ENCODE measurements at places on chromosomes 1 and 21. TPM values are rescaled to one million over a fixed set of nuclear protein-coding genes. Genes with fewer than 3 reads are reported as not detected.

The PRAMEF14 gene
- total RNA-seq, result not detected

The RORC gene
- not detected for total RNA-seq

The CHIT1 gene
- not detected for total RNA-seq

The NOC2L gene
- total RNA-seq, result 35.3 TPM

The CR2 gene
- 0.33 TPM for total RNA-seq

The TEX50 gene
- total RNA-seq, result not detected

The RCAN3 gene
- total RNA-seq, result 14.0 TPM

The LINGO4 gene
- not detected for total RNA-seq

The KIRREL1 gene
- 41.9 TPM for total RNA-seq

The CYP4Z1 gene
- 2.8 TPM for total RNA-seq

GRCh38 chr1:27071049-27071416, 58.4 kb upstream of the TENT5B start:
- DNase-seq, result no peak
- H3K4me1 ChIP-seq, result no peaks in the 10 kb centered on the region
- H3K27ac ChIP-seq, result no peak overlapping the region
- no peaks in the 10 kb centered on the region for H3K36me3 ChIP-seq
- no peak overlapping the region for H3K4me3 ChIP-seq

GRCh38 chr1:152745289-152745704, 12.5 kb upstream of the KPRP start:
- no peak overlapping the region for H3K4me3 ChIP-seq
- H3K27me3 ChIP-seq, result no peaks in the 10 kb centered on the region
- DNase-seq, result no peak
- no peaks in the 10 kb centered on the region for H3K36me3 ChIP-seq
- no peak overlapping the region for H3K27ac ChIP-seq
- no peaks in the 10 kb centered on the region for H3K4me1 ChIP-seq

GRCh38 chr1:64472040-64472376, 2.1 kb downstream of the CACHD1 start:
- peak overlapping the region; percentile 89 for H3K27ac ChIP-seq
- no peaks in the 10 kb centered on the region for H3K36me3 ChIP-seq
- H3K4me3 ChIP-seq, result peak overlapping the region; percentile 66

DNA sequence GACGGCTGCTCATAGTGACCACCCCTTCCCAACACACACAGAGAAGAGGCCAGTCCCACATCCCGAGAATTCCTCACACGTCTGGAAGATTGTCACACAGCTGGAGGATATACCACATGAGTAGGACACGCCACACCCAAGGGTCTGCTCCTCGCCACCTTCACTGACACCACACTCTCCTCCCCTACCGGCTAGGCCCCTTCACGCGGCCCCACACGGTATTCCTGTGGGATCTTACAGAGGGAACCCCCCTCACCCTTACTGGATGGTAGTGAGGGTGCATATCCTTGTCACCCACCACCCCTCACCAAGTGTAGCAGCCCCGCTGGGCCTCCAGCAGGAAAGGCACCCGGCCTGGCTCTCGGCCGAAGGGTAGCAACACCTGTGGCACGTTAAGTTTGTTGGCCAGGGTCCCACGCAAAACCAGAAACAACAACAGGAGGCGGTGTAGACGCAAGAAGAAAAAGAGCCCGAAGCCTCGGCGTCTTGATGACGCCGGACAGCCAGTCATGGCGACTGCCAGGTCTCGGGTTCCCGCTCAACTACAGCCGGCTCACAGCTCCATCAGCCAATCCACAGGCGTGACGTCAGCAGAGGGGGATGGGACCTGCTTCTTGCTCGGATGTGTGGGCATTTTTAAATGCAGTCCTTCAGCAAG, at the start of gene NUP210L:
Gene NUP210L (minus strand): TSS at position 540 of the 658 bp plus-strand sequence.
- H3K4me1 ChIP-seq, result peaks cover 40% of the 10 kb centered on the region
- no peaks in the 10 kb centered on the region for H3K27me3 ChIP-seq
- peak within 1 kb of the TSS; percentile 79 for H3K27ac ChIP-seq
- DNase-seq, result no peak
- peak within 1 kb of the TSS; percentile 4 for H3K4me3 ChIP-seq

DNA sequence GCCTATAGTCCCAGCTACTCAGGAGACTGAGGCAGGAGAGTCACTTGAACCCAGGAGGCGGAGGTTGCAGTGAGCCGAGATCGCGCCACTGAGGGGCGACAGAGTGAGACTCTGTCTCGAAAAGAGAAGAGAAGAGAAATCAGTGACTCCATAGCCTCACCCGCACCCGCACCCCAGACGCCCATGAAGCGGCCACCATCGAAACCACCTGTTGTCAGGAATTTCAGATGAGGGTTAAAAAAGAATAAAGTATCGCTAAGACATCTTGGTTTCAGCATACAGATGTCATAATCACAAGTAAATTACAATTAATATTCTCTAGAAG, 47.4 kb downstream of the NPHP4 start:
- peaks cover 44% of the 10 kb centered on the region for H3K36me3 ChIP-seq
- H3K4me3 ChIP-seq, result no peak overlapping the region
- no peak for DNase-seq
- no peaks in the 10 kb centered on the region for H3K27me3 ChIP-seq
- H3K4me1 ChIP-seq, result no peaks in the 10 kb centered on the region

GRCh38 chr1:31483012-31483946, 70.3 kb downstream of the SERINC2 start:
- no peak for DNase-seq
- H3K4me3 ChIP-seq, result no peak overlapping the region
- H3K27me3 ChIP-seq, result peaks cover 5% of the 10 kb centered on the region
- H3K27ac ChIP-seq, result peak overlapping the region; percentile 60

- H3K4me1 ChIP-seq, result peaks cover 10% of the 10 kb centered on the region
- H3K27ac ChIP-seq, result no peak overlapping the region
- H3K27me3 ChIP-seq, result no peaks in the 10 kb centered on the region
- H3K36me3 ChIP-seq, result no peaks in the 10 kb centered on the region
Observed at GRCh38 chr1:193762236-193762635, 575.8 kb upstream of the B3GALT2 start.

DNA sequence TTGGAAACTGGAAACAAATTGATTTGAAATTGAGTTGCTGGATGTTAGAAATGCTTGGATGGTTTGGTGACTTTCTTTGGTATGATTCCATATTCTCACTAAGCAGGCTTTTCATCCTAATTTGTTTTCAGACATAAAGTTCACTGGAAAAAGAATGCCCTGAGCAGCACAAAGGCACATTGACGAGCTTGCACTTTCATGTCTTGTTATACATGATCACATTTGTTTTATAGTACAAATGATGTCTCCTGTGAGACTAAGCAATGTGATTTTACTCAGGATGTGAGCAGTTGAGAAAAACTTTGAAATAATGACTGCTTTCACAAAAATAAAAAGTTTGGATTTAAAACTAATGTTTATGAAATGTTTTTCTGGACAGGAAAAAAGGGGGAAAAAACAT, 63.6 kb downstream of the KCNT2 start:
- no peak overlapping the region for H3K27ac ChIP-seq
- H3K27me3 ChIP-seq, result no peaks in the 10 kb centered on the region
- peaks cover 3% of the 10 kb centered on the region for H3K4me1 ChIP-seq
- no peaks in the 10 kb centered on the region for H3K36me3 ChIP-seq

GRCh38 chr1:160630523-160631451, 16.1 kb downstream of the SLAMF1 start:
- no peaks in the 10 kb centered on the region for H3K27me3 ChIP-seq
- no peak overlapping the region for H3K27ac ChIP-seq
- no peaks in the 10 kb centered on the region for H3K4me1 ChIP-seq
- DNase-seq, result no peak

DNA sequence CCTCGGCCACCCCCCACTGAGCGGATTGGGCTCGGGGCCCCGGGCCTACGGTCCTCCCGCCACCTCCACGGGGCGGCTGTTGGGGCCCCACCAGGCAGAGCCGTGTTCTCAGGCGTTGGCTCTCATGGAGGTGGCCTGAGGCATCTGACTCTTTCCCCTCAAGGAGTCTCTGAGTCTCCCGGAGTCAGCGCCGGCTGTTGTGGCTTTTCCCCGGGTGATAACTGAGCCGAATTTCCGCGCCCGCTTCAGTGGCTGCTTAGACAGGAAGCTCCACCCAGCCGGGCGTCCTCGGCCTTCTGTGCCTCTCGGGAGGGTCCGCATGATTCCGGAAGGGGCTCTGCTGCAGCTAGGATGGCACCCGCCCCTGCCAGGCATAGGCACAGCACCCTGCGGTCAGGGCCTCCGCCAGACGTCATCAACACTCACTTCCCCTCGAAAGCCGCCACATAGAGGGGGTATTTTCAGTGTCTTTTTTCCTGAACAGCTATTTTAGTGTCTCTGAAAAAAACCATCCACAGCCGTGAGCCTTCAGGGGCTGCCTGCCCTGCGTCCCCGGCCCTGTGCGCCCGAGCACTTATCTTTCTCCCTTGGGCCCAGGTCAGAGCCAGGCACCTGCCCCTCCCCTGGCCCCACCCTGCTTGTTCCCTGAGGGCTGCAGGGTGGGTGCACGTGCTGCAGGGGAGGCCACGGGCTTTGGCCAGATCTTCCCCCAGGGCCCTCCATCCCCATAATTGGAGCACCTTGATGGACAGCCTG, 72.9 kb downstream of the SKI start:
- peaks cover 59% of the 10 kb centered on the region for H3K4me1 ChIP-seq
- H3K36me3 ChIP-seq, result peaks cover 33% of the 10 kb centered on the region
- peak overlapping the region; percentile 78 for H3K27ac ChIP-seq
- DNase-seq, result peak; percentile 96

- no peaks in the 10 kb centered on the region for H3K36me3 ChIP-seq
- no peak for DNase-seq
- no peaks in the 10 kb centered on the region for H3K4me1 ChIP-seq
- H3K4me3 ChIP-seq, result no peak overlapping the region
- no peaks in the 10 kb centered on the region for H3K27me3 ChIP-seq
Observed at GRCh38 chr1:192266645-192267044, 50.1 kb upstream of the RGS21 start.

GRCh38 chr1:221604948-221605347, 136.9 kb downstream of the DUSP10 start:
- no peaks in the 10 kb centered on the region for H3K36me3 ChIP-seq
- no peak for DNase-seq
- H3K4me3 ChIP-seq, result no peak overlapping the region
- no peaks in the 10 kb centered on the region for H3K4me1 ChIP-seq
- H3K27ac ChIP-seq, result no peak overlapping the region
- H3K27me3 ChIP-seq, result no peaks in the 10 kb centered on the region
